ENCODE measurements at places on chromosomes 1 and 21.

GRCh38 chr1:1387098-1388077, 11.7 kb downstream of the CCNL2 start:
- DNase-seq = no peak

- no peak for DNase-seq
Observed at GRCh38 chr1:184039126-184039525, 1.6 kb upstream of the COLGALT2 start.

DNA sequence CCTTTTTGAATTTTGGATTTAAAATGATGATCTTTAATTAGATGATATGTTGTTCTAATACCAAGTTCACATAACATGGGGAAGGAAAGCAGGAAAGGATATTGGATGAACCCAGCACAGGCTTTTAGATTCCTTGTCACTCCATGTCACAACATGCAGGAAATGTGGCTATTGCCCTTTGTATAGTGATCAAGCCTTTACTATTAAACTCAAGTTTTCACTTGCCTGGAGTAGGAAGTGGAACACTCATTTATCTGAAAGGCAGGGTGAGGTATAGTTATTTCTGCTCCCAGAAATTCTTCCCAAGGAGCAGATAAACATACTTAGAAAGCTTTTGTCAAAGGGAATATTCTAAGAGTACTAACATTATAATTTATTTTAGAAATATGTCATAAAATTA, 37.2 kb upstream of the BCAS2 start:
- no peak for DNase-seq

- no peak for DNase-seq
Observed at GRCh38 chr1:94247138-94248094, 10.0 kb upstream of the ARHGAP29 start.

- DNase-seq = no peak
Observed at GRCh38 chr1:26459148-26459547, 13.1 kb upstream of the HMGN2 start.

- no peak for DNase-seq
Observed at GRCh38 chr21:16789636-16790035, 723.2 kb upstream of the CXADR start.

- no peak for DNase-seq
Observed at GRCh38 chr1:98325646-98326440, 335.7 kb upstream of the SNX7 start.

DNA sequence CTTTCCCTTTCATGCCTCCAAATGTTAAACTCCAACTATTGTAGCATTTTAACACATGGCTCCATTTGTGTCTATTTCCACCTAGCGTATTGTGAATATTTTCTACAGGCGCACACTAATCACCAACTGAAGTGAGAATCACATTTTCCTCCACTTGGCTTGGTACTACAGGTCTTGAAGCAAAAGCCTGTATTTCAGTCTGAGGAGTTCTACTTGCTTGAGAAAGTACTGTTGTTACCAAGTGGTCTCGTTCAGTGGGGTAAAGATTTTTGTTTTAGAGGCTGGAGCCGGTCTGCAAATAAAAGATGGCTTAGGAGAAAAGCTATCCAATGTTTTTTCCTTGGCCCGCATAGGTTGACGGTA, 550 bp upstream of the PTBP2 start:
- no peak for DNase-seq

DNA sequence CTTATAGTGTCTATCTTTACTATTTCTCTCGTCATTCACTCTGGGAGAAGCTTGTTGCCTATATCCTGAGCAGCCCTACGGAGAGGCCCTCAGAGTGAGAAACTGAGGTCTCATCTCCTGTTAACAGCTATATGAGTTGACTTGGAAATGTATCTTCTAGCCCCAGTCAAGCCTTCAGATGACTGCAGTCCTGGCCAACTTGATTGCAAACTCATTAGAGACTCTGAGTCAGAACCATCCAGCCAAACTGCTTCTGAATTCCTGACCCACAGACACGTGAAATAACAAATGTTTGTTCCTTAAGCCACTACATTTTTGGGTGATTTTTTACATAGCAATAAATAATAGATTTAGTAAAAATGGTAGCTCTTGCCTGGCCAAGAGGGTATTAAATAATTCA, 3.9 kb upstream of the ZBED6 start:
- DNase-seq = no peak

GRCh38 chr1:154213274-154213673, 7.1 kb upstream of the CFAP141 start:
- no peak for DNase-seq

GRCh38 chr21:32974653-32975052, 51.1 kb upstream of the OLIG2 start:
- DNase-seq = no peak

GRCh38 chr1:234429434-234429806, 49.6 kb downstream of the TARBP1 start:
- no peak for DNase-seq

DNA sequence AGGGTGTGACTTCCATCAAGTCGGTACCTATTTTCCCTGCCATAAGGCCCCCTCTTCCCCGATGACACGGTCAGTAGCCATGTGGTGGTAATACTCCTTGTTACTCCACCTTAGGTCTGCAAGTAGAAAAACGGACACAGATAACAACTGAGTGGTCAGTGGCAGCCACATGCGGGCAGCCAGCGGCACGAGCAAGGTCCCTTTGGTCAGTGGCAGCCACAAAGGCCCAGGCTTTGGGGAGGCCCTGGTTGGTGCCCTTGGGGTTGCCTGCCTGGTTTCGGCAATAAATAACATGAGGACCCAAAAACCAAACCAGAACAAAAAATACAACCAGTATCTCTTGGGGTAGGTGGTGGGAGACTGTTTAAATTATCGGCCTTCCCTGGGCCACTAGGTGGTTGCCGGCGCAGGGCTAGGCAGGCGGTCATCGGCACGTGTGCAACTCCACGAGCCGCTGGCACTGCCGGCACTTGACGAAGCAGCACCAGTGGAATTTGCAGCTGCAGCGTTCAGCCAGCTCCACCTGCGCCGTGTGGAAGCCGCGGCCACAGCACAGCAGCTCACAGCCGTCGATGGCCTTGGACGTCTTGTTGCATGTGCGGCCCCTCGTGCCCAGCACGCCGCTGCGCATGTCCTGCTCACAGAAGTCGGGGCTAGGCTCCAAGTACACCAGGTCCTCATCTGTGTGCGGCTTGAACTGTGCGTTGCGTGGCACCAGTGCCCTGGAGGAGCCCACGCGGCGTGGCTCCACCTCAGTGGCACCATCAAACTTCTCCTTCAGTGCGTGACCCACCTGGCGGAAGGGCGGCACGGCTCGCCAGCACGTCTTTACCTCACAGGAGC, 23.1 kb downstream of the WNT4 start:
- no peak for DNase-seq

GRCh38 chr1:1942753-1943656, 23.9 kb upstream of the TMEM52 start:
- DNase-seq = no peak

GRCh38 chr1:99587008-99587407, 58.9 kb upstream of the PALMD start:
- no peak for DNase-seq

GRCh38 chr1:68119445-68119844, 69.0 kb upstream of the DIRAS3 start:
- DNase-seq = no peak

- no peak for DNase-seq
Observed at GRCh38 chr1:85608851-85609250, 28.3 kb downstream of the CCN1 start.

DNA sequence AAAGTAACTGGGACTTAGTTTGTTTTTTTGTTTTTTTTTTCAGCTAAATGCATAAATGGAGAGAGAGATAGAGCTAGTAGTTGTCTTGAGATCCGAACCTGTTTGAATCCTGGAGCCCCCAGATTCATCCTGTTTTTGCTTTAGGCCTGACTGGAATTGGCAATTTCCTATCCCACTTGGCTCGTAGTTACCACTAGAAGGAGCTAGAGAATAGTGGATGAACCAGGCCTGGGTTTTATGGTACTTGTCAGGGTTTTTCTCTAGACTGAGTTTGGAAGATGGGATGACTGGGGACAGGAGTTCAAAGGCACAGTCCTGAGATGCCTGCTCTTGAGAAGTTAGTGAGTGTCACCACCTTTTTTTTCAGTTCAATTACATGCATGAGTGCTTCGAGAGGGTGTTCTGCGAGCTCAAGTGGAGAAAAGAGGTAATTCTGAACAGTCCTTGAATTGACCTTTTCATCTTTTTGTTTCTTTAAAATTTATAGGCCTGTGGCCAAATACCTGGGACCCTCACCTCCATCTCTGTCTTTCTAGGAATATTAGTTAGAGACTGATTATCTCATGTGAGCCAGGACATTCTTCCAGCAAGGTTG, 23.4 kb downstream of the CELF3 start:
- no peak for DNase-seq

DNA sequence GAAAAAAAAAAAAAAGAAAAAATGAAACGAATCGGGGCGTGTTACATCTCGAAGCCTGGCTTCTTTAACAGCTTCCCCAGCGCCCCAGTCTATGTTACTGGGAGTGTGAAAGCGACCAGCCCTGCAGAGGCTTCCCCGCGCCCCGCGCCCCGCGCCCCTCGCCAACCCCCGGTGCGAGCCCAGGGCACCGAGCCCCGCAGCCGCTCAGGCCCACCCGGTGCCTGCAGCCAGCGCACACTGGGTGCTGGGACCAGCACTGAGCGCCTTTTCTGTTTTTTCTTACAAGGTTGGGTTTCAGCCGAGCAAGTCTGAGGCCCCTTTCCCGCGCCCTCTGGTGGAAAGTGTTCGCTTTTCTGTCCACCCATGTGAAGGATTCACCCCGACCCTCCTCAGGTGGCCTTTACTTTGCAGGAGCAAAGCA, 42.1 kb upstream of the ZNF496 start:
- no peak for DNase-seq

DNA sequence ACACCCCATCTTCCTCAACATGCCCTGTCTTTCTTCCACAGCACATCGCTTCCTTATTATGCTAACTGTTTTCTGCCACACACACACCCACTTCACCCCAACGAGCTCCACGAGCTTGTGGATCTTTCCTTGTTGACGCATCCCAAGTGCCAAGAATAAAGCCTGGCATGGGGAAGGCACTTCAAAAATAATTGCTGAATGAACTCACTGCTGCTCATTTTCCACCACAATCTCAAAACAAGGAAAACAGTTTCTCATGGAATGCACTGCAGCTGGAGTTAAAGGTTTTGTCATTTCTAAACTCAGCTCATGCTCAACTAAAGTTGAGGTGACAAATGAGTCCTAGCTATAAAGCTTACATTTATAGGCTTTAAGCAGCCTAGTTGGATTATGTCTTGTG, 86.0 kb downstream of the TIAM1 start:
- no peak for DNase-seq

- no peak for DNase-seq
Observed at GRCh38 chr1:175043824-175044223, 20.6 kb upstream of the MRPS14 start.

GRCh38 chr1:165875171-165875570, 47.8 kb downstream of the UCK2 start:
- no peak for DNase-seq
